Neural crest cell (in vitro differentiated cells): ENCODE measurements at places on chromosomes 2 and 18. TPM values are rescaled to one million over a fixed set of nuclear protein-coding genes. Genes with fewer than 3 reads are reported as not detected.

DNA sequence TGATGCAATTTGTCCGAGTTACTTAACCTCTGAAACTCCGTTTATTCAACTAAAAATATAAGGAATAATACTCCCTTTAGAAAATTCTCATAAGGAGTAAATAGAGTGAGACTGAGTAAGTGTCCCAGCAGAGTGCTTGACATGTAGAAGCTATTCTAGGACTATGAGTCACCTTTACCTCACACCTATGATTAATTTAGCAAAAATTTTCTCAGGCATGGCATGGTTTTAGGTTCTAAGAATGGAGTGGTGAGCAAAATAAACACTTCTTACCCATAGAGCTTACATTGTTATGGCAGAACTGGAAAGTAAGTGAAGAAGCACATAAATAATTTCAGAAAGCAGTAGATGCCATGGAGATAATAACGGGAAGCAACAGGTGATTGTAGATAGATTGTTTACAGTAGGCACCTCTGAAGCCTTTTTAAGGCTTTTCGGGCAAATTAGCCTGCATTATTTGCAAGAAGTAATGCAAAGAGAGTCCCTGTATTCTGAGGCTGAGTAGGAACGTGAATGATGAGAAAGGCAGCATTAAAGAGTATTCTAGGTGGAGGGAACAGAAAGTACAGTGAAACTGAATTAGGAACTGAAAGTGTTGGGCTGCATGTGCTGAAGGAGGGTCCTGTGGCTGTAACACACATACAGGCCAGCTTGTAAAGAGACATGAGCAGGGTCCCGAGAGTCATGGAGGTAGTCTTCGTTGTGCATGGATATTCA, 209.2 kb downstream of the ZNF407 start:
- no peak for DNase-seq
- H3K36me3 ChIP-seq = no peaks in the 10 kb centered on the region
- H3K27me3 ChIP-seq = no peaks in the 10 kb centered on the region
- no peaks in the 10 kb centered on the region for H3K4me1 ChIP-seq
- H3K4me3 ChIP-seq = no peak overlapping the region

The ATP6V1C2 gene
- 0.14 TPM in 1 of 2 replicates, not detected in the other for total RNA-seq

The IKZF2 gene
- total RNA-seq = 7.3 and 7.6 TPM in 2 replicates

DNA sequence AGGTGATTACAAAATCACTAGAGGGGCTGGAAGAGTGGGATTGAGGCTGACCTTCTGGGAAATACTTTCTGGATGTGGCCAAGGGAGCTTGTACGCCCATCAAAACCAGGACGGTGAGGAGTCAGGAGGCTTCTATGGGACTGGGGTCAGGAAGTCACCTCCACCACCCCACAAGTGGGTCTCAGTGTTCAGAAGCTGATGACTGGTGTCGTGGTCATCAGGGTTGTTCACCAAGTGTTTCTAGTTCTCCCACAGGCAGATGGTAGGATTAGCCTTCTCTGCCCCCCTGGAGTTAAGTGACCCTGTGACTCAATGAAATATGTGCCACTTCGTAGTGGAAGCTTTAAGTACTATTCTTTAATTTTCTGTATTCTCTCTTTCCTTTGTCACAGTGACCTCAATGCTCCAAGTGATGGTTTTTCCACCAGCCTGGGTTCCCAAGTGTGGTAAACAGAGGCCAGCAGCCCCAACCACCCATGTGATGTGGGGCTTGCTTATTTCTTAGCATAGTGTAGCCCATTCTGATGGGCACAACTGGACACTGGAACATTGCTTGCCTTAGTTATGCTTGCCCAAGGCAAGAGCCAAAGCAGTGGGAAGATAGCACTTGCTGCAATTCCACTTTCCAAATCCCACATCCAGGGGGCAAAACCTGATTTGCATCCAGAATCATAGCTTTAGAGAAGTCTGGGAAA, 258.8 kb downstream of the CYP26B1 start:
- H3K27me3 ChIP-seq = peaks cover 5% of the 10 kb centered on the region
- peaks cover 13% of the 10 kb centered on the region for H3K4me1 ChIP-seq
- no peak overlapping the region for H3K27ac ChIP-seq
- H3K36me3 ChIP-seq = no peaks in the 10 kb centered on the region
- DNase-seq = no peak
- no peak overlapping the region for H3K4me3 ChIP-seq

GRCh38 chr18:7896161-7896560, 329.0 kb downstream of the PTPRM start:
- DNase-seq = no peak
- no peak overlapping the region for H3K27ac ChIP-seq
- H3K4me1 ChIP-seq = peaks cover 6% of the 10 kb centered on the region
